Fibroblast of skin of scalp (primary cell): ENCODE measurements at places on chromosomes 7 and 10.
A peak's percentile ranks its signal among the peaks of the same experiment; 100 is the strongest.

GRCh38 chr10:13016426-13016825 lies 14.9 kb upstream of the CCDC3 start:
- peak; percentile 67 for DNase-seq

GRCh38 chr10:117188371-117188770 lies 8.9 kb upstream of the KCNK18 start:
- DNase-seq, result no peak

GRCh38 chr7:47933215-47933614 lies 15.1 kb downstream of the PKD1L1 start:
- no peak for DNase-seq

- DNase-seq, result no peak
Observed at GRCh38 chr7:128393526-128394330, 16.1 kb downstream of the IMPDH1 start.

GRCh38 chr10:31697271-31698180 lies 231.1 kb downstream of the ARHGAP12 start:
- peak; percentile 73 for DNase-seq

DNA sequence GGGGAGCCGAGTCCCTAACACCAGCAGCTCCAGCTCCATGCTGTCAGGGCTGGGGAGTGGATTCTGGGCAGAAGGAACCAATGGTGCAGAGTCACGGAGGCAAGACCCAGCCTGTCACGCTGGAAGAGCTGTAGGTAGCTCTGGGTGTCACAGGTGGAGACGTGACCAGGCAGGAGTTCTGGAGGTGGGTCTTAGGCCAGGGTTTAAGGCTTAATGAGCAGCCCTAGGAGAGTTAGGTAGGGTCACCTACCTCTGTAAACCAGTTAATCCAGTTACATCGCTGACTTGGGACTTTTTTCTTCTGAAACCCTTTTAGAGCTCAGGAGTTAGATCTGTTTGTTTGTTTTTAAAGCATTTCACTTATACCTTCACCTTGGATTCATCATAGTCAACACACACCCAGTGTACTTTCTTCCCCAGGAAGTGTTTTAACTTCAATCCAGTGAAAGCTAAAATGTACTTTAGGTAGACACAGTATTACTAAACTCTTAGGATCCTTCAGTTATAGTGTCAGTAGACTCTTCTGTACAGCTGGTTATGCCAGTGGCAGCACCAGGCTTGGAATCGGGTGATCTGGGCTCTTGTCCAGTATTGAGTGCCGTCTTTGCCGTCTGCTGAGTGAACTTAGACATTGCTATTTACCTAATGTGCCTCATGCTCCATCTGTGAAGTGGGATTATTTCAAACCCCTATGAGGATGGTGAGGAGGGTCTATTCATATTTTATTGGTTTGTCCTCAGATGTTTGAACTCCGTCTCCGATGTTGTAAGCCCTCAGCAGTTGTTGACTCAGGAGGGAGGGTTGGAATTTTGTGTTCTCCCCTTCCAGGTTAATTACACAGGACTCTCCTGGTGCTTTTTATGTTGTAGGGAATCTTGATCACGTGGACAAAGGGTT lies 31.0 kb downstream of the TACR2 start:
- no peak for DNase-seq

DNA sequence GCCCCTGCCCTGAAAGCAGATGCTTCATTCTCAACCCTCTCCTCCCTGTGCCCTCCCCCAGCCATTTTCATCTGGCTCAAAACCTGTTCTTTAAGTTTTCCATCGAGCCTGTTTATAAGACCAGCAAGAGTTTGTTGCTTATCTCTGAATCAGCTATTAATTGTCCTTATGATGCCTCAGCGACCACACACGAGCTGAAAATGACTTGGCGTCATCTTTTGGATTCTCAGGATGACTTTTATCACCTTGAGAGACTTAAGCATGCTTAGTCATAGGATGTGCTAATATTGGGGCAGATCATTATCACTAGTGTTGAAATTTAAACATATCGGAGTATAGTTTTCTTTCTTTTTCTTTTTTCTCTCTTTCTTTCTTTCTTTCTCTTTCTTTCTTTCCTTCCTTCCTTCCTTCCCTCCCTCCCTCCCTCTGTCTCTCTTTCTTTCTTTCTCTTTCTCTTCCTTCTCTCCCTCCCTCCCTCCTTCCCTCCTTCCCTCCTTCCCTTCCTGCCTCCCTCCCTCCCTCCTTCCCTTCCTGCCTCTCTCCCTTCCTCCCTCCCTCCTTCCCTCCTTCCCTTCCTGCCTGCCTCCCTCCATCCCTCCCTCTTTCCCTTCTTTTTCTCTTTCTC lies 184.5 kb downstream of the PHTF2 start:
- DNase-seq, result no peak

DNA sequence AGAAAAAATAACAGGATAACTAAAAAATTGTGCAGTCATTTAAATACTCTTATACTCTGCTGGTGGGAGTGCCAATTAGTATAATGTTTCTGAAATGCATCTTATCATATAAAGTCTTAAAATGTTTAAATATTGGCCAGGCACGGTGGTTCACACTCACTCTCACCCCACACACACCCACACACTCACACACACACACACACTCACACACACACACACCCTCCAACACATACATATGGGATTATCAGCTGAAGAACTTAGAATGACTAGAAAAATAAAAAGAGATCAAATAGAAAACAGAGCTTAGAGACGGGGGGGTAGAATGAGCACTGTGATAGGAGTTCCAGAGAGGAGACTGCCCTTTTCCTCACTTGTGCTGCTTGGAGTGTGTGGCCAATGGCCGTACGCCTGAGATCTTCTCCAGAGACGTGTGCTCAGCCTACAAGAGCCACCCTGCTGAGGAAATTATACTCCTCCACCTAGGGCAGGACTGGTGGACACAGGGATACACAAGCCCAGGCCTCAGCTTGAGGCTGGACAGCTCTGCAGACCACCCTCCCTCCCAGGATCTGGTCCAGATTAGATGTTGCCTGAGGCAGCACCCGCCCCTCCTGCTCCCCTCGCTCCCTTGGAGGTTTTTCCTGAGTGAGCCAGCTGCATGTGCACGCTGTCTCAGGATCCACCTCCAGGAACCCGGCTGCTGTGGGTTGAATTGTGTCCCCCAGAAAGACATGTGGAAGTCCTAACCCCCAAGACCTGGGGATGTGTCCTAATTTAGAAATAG lies 26.5 kb upstream of the PRKAG2 start:
- DNase-seq, result no peak

DNA sequence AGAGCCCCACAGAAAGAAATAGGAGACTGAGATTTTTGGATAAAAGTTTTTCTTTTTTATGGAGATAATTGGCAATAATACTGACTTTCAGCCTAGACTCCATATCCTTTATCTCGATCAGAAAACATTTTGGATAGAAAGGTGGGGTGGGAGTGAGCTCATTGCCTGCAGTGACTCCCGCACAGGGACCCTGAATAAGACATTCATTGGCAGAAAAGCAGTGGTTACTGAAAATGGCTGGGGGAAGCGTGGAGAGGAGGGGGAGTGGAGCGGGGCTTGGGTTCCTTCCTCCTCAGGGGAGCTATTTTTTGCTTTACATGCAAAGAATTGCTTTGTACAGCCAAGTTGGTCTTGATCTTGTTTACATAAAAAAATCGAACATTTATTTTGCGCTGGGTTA lies 90.4 kb upstream of the BMPER start:
- DNase-seq, result no peak

- no peak for DNase-seq
Observed at GRCh38 chr7:150412016-150412415, 32.9 kb downstream of the ZNF775 start.
